Foreskin keratinocyte (primary cell): ENCODE measurements at places on chromosomes 4 and X.

DNA sequence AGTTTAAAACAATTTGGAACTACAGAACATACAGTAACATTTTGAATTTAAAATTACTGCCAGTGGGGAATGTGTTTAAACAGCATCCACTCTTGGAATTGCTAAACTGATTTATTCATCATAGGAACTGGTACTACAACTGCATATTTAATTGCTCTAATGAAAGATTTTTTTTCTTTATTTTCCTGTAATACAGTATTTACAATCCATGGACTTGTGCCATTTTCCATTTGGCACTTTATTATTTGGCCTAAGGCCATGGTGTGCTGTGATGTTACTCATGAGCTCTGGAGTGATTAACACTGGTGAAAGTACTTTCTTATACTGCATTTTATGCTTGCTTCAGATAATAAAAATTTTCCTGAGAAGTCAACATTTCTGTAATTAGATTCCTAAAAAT, 69.7 kb upstream of the NUDT6 start:
- DNase-seq = peak; percentile 39

DNA sequence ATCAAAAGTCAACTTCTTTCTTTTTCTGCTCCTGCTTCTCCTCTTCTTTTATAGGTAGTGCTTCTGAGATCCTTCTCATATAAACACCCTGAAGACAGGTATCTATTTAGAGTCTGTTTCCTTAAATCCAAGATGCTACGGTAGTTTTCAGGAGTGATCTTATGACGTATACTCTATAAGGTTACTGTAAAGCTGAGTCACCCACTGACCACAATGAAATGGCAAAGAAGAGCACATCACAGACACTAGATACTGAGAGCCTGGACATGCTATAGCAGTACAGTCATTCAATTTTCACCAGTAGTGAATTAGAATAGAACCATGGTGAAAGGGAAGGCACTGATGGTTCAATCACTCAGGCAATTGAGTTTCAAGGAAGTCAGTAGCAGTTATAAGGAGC, 412.5 kb downstream of the ADAM29 start:
- no peak for DNase-seq

DNA sequence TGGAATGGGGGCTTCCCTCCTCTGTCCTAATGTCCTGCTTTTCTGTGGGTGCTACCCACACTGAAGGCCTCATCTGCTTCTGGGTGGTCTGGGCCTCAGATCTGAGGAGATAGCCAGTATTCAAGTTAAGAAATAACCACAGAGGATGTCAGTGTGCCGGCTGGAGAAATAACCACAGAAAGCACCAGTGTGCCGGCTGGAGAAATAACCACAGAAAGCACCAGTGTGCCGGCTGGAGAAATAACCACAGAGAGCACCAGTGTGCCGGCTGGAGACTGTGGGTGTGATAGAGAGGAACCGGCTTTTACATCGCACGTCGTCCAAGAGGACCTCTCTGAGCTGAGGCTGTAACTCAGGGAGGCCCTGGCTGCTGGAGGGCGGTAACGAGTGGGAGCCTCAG, 65.7 kb upstream of the PSAPL1 start:
- no peak for DNase-seq

DNA sequence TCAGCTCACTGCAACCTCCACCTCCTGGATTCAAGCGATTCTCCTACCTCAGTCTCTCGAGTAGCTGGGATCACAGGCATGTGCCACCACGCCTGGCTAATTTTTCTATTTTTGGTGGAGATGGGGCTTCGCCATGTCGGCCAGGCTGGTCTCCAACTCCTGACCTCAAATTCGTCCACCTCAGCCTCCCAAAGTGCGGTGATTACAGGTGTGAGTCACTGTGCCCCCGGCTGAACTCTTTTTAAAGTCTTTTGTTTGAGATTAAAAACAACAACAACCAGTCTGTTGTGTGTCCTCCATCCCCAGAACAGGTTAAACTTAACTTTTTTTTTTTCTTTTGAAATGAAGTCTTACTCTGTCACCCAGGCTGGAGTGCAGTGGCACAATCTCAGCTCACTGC, 36.3 kb upstream of the RBPJ start:
- no peak for DNase-seq

GRCh38 chr4:4590546-4590945, 48.7 kb upstream of the STX18 start:
- no peak for DNase-seq

- no peak for DNase-seq
Observed at GRCh38 chr4:112765317-112765974, 128.5 kb downstream of the LARP7 start.

- no peak for DNase-seq
Observed at GRCh38 chr4:88107406-88108107, 50.9 kb downstream of the ABCG2 start.

- no peak for DNase-seq
Observed at GRCh38 chr4:122759639-122760310, 27.3 kb downstream of the BBS12 start.

DNA sequence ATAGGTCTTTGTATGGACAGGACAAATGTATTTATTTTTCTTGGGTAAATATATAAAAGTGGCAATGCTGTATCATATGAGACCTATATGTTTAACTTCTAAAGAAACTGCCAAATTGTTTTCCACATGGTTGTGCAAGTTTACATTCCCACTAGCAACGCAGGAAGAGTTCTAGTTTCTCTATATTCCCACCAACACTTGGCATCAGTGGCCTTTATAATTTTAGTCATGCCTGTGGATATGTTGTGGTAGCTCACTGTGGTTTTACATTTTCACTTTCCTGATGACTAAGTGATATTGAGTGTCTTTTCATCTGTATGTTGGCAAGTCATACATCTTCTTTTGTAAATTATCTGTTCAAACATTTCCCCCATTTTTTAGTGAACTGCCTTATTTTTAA, 126.0 kb downstream of the EMCN start:
- peak; percentile 71 for DNase-seq

DNA sequence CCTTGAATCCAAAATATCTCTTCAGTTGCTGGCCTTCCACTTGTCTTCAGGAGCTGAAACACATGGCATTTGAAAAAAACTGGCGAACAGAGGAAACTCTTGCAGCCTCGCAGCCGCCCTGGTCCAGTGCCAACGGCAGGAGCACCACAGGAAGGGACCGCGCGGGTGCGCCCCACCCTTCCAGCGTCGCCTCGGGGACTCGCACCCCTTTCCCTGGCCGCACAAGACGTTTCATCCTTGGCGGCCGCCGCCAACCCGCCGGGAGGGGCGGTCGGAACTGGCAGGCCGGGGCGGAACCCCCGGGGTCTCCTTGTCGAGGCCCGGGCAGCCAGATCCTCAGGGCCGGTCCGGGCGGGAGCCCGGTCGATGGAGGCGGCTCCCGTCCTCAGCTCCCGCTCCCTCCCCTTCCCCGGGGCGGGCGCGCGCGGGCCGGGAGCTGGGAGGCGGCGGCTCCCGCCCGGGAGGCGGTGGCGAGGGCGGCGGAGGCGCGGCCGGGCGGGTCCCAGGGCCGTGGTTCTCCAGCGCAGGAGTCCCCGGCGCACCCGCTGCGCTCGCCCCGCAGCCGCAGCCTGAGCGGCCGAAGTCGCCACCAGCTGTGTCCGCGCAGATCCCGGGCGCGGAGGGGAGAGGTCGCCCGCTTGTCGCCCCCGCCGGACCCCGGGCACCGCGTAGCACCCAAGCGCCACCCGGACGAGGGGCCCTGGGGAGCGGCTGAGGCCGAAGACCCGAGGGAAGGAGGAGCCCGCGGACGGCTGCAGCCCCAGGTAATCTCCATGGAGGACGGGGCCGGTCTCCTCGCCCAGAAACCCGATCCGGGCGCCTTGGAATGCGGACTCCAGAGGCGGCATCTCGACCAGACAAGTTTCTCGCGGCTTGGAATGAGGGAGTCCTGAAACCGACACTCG, 886 bp upstream of the NDST3 start:
- DNase-seq = peak; percentile 23

- no peak for DNase-seq
Observed at GRCh38 chr4:185700048-185700447, 111.9 kb downstream of the SORBS2 start.

DNA sequence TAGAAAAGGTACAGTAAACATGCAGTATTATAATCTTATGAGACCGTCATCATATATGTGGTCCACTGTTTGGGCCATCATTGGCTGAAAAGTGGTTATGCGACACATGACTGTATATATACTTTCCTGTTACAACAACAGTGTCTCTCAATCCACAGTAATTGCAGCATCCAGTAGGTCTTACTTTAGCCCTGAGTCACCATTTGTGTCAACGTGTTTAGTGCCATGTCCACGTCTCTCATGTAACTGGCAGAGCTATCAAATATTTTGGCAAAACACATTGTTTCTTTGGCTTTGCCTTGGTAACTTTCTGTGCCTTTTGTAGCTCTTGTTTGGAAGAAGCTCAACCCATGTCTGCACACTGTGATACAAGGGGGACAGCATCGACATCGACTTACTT, 73.8 kb downstream of the CD38 start:
- no peak for DNase-seq

GRCh38 chrX:15200871-15201270, 69.0 kb downstream of the ASB9 start:
- DNase-seq = no peak

- peak; percentile 97 for DNase-seq
Observed at GRCh38 chr4:139887962-139888735, 222.5 kb downstream of the MGST2 start.

- DNase-seq = no peak
Observed at GRCh38 chrX:125786316-125786715, 379.8 kb downstream of the DCAF12L2 start.

GRCh38 chrX:40154853-40155588, 57.3 kb upstream of the BCOR start:
- no peak for DNase-seq

GRCh38 chrX:55794405-55794804, 76.9 kb downstream of the RRAGB start:
- DNase-seq = no peak
